Myocyte (in vitro differentiated cells): ENCODE measurements at places on chromosomes 5 and 9.

DNA sequence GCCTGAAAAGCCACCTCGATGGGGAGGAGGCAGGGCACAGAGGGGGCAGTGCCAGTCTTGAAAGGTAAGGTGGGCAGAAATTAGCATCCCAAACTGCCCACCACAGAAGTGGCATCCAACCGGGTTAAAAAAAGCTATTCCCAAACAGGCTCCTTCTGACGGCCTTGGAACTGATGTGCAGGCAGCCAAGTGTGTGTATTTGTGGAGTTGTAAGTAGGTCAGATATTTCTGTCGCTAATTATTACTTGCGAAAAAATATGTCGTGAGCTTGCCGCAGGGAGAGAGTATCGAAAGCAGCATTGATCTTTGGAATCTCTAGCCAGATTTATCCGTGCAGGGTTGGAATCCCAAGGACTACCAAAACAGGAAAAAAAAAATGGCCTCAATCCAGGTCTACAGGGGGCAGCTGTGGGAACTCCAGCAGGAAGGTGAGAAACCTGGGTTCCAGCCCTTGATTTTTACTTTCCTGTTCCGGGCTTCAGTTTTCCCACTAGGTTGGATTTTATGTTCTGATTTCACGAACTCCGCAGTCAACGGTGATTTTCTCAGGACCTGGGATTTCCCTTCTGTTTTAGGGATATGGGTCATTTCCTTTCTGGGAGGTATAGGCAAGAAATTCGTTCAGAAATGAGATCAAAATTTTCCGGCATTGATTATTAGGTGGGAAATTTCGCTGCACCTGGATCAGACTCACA is 200.8 kb downstream of the RGS3 start:
- DNase-seq: no peak

DNA sequence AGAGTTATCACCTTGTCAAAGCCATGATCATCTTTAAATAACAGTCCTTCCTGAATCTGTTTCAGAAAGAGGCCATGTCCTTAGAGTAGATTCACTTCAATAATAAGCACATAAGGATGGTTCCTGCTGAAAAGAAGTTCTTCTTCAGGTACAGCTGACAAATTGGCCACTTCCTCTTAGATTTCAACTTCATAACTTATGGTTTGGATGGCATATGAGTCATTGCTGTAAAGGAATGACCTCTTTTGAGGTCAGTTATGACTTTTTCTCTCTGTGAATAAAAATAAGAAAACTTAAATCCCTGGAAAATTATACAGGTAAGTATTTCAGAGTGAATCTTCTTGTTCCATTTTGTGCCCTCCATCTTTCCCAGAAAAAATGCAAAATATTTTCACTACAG is 555.3 kb upstream of the ZNF462 start:
- no peak for DNase-seq

DNA sequence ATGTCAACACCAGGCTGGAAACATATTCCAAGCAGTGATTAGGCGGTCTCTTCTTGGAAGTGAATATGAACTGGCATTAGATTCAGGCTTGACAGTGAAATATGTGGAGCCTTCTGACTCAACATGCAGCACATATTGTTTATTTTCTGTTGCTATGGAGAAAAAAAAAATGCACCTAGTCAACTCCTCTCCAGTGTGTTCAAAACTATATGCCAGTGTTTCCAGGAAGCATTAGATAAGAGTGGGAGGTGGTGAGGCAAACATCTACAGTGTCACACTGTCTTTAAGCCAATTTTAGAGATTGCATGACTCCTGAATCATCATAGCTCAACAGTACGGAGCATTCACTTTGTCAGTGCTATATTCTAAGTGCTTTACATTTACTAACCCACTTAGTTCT is 117.9 kb downstream of the HCN1 start:
- DNase-seq: no peak

- no peak for DNase-seq
Observed at GRCh38 chr9:134437403-134438194, 111.3 kb downstream of the RXRA start.

- DNase-seq: no peak
Observed at GRCh38 chr5:64838803-64839202, 70.1 kb downstream of the CWC27 start.

DNA sequence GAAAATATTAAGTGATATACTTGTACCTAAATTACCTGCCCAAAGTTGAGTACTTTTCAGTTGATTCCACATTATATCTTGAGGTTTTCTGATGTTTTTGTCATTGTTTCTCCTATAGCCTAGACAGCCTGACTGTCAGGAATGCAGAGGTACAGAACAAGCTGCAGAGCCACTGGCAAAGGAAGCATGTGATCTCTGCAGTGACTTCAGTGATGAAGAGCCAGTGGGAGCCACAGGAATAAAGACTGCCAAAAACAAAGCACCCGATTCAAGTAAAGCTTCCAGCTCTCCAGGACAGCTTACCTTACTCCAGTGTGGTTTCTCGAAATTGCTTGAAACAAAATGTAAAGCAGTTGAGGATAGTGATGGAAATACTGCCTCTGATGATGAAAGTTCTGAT is 96.3 kb downstream of the ERCC6L2 start:
- no peak for DNase-seq

DNA sequence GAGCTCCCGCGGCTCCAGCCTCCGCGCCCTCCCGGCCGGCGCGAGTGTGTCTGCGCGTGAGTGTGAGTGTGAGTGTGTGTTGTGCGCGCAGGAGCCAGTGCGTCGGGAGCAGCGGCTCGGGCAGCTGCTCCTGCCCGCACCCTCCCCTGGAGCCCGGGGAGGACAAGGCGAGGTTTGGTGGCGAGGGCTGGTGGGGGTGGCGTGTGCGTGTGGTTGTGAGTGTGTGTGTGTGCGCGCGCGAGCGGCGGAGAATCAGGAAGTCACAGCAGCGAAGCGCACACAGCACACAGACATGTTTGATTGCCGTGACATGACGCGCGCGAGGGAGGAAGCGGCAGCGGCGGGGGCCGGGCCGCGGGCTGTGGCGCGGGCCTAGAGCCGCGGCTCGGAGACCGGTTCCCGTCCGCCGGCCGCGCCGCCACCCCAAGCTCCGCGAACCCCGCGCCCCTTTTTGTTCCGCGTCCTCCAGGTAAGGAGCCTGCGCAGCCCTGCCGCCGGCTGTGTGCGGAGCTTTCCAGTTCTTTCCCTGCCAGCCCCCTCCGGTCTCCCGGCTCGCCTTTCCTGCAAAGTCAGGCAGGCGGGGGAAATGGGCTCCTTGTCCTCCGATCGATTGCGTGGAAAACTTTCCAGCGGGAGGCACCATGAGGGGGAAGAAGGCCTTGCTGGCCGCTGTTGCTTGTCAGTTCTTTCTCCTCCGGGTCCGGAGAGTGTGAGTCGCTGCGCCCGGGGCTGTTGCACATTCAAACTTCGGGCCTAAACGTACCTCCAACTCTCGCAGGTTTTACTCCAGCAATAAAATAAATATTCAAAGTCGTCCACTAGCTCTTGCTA is 2.4 kb downstream of the SMARCA2 start:
- DNase-seq: peak; percentile 75

- no peak for DNase-seq
Observed at GRCh38 chr5:172325452-172325851, 41.9 kb upstream of the UBTD2 start.

DNA sequence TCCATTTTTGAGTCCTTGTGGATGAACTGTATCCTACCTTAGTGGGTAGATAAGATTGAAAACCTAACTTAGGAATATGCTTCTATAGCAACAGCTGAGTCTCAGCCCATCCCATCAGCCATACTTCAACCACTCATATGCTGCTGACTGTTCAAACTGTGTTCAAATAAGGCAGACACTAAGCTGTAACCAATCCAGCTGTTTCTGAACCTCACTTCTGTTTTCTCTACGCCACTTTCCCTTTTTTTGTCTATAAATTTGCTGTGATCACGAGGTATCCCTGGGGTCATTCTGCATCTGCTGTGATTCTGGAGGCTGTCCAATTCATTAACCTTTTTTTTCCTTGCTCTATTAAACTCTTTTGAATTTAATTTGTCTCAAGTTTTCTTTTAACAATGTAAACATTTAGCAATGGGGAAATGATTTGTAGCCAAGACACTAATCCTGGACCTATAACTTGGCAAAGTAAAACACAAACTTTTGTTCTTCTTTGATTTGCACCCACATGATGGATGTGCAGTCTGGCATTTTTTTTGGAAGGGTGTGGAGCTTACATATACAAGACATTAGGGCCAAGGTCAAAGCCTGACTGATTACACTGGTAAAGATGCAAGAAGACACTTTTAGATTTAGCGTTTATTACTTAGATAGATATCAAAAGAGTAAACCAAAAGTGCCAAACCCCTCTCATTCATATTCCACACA is 14.9 kb upstream of the SCGB3A2 start:
- DNase-seq: no peak

DNA sequence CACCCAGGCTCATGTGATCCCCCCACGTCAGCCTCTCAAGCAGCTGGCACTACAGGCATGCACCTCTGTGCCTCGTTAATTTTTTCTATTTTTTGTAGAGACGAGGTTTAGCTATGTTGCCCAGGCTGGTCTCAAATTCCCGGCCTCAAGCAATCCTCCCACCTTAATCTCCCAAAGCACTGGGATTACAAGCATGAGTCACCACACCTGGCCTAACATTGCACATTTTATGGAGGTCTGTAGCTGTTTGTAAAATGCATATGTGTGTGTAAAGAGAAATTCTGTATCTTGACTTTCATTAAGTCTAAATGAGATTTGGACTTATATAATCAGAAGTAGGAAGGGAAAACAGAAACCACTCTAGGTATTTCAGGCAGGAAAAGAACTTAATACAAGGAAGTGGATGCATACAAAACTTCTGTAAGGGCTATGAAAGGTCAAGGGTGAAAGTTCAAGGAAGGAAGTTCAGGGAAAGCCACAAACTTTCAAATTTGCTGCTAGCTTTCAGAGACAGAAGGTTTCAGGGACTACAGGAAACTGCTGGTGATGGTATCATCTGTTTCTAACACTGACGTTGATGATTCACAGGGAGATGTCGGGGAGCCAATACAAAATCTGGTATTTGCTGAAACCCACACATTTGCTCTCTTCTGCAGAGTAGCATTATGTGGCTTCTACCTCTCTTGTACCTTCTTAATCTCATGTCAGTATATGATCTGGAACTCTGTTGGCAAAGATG is 209.4 kb downstream of the PIK3R1 start:
- DNase-seq: peak; percentile 40

DNA sequence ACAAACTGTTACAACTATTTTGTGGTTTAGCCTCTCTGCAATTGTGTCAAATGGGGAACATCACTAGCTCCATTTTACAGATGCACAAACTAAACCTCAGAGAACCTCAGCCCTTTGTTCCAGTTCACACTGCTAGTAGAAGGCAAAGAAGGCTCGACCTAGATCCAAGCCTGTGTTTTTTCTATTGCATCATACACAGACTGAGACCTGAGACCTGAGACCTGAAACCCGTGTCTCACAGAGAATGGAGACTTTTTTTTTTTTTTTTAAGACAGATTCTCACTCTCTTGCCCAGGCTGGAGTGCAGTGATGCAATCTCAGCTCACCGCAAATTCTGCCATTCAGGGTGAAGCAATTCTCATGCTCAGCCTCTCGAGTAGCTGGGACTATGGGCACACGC is 120.8 kb downstream of the GALNT10 start:
- DNase-seq: no peak

GRCh38 chr9:72627147-72627546 is 105.7 kb downstream of the TMC1 start:
- DNase-seq: no peak

DNA sequence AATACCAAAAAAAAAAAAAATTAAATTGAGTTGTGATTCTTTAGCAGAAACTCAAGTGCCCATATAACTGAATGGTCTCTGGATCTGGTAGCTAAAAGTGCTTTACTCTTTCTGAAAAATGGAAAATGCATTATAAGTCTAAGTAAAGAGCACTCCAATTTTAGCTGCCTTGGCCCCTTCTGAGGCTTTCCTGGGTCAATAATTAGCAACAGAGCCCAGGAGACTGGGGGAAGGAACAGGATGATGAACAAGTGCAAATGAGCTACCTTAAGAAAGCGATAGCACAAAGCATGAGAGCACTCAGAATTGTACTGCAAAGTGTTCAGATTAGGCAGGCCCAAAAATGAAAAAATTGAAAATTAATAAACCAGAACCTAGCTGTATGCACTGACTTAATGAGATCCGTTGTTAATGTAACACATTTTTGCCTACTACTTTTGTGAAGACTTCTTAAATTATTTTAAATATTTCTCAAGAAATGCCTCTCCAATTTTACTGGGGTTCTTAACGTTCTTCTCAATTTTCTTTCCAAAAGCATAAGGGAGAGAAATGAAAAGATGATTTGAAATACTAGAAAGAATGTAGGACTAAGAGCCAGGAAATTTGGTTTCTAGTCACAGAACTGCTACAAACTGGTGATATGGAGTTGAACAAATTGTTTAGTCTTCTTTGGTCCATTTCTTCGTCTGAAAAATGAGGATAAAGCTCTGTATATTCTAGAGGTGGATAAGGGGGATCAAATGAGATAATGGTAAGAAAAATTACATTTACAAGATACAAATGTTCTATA is 566.1 kb downstream of the PDE4D start:
- DNase-seq: no peak

DNA sequence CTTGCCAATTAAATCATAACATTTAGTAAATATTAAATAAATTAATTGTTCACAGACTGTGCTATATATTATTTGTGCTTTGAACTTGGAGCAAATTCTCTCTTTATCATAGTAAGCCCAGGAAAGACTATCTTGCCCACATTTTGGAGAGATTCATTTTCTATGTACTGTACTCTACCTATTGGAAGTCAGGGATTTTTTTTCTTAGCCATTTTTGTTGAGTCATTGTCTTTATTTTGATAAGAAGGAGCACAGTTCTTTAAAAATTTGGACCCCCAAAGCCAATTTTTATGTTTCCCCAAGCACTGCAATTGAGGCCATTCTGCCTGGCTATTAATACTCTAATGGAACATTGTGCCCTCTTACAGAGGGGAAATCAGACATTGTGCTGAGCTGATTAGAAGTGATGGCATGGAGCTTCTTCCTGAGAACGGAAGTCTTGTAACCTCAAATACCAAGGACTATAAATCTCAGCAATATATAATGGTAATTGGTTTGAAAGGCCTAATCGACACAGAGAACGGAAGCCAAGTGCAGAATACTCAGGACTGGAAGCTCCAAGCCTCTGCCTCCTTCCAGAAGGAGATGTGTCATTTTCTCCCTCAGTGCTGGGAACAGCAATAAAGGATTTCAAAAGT is 188.8 kb upstream of the PAPPA start:
- no peak for DNase-seq

DNA sequence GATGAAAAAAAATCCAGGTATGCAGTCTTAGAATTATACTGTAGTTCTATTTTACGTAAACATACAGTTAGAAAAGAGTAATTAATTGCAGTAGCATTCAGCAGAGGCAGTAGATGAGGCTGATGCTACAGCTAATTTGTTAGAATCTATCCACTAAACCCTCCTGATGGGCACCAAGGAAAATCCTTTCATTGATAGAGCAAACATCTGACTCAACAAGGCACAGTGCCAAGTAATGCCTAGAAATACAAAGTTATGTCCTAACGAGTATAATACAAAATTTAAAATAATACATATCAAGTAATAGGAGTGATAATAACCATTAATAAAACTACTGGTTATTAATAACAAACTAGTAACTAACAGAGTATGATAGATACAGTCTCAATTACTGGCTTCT is 9.0 kb downstream of the MOCS2 start:
- DNase-seq: no peak

- DNase-seq: peak; percentile 65
Observed at GRCh38 chr5:126801992-126802294, 25.0 kb downstream of the LMNB1 start.

GRCh38 chr9:127502706-127503378 is 51.5 kb downstream of the LRSAM1 start:
- DNase-seq: no peak

GRCh38 chr9:18396102-18396728 is 77.7 kb upstream of the ADAMTSL1 start:
- DNase-seq: peak; percentile 13
